NCI-H526 treated with DMSO at 0.1 percent for 48 hours (cell line): ENCODE measurements at places on chromosomes 2 and 18.

DNA sequence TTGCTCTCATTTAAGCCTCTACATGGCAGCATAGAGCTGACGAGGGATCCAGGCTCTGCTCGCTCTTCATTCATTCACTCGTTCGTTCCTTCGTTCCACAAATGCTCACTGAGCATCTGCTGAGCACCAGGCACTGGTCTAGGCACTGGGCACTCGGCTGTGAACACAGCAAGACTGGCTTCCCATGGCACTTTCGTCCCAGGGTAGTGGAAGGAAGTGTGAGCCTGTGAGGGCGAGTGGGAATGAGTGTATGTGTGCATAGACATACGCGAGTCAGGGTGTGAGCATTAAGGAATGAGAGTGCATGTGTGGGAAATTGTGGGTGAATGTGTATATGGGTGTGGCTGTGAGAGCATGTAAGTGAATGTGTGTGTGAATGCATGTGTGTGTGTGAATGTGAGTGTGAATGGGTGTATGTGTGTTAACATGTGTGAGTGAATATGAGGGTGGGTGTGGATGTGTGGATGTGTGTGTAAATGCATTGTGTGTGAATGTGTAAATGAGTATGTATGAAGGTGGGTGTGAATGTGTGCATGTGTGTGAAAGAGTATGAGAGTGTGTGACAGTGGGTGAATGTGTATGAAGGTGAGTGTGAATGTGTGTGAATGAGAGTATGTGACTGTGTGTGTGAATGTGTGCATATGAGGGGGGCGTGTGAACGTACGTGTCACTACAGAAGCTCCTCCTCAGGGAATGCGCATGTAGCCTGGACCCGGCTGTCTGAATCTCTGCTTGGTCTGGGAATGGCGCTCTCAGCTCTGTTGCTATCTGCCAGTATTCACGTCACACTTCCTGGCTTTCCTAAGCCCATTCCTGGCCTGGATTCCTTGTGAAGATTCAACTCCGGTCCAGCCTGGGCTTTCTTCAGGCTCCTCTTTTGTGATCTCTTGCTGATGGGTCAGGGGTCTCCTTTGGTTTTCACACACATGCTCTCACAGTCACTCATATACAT, 28.8 kb downstream of the SNORC start:
- DNase-seq = no peak

GRCh38 chr2:68907920-68908253, 36.7 kb upstream of the BMP10 start:
- DNase-seq = no peak

DNA sequence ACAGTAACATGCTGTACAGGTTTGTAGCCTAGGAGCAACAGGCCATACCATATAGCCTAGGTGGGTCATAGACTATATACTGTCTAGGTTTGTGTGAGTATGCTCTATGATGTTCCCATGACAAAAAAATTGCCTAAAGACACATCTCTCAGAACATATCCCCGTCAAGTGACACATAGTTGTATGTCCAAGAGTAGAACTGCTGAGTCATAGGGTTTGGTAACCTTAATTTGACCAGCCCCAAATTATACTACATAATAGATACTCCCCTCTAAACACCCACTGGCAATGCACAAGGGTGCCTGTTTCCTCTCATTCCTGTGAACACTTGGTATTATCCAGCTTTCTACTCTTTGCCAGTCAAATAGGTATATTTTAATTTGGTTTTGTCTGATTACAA, 161.6 kb downstream of the LCLAT1 start:
- DNase-seq = no peak

- no peak for DNase-seq
Observed at GRCh38 chr2:235900631-235901030, 267.6 kb downstream of the GBX2 start.

DNA sequence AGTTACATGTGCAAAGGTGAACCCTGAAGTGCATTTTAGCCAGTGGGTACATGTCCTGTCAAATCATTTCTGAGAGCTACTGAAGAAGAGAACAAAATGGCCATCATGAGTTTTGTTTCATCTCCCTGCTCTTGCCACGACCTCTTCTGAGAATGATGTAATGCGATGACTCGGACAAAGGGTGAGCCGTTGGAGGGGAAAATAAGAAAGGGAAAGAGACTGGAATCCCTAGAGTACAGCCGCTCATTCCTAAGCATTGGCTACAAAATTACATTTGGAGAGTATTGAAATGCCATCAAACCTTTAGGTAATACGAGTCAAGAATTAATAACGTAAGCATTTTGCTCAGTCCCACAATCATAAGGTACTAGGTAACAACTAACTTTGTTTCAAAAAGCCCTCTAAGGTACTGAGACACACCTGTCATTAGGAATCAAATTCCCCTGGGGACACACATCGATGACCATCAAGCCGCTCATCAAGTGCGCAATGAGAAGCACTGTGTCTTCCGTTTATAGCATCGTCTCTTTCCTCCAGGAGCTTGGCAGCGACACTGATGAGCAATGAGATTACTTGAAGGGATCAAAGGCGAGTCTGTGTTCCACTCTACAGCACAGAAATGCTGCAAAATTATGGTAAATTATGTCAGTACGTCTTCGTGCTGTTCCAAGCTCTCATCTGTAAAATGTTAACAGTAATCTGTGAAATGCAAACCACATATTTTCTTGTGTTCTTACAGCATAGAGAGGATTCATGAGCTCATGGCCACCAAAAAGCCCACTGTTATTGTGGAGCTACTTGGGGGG, 97.3 kb upstream of the PIEZO2 start:
- no peak for DNase-seq

- no peak for DNase-seq
Observed at GRCh38 chr2:223811757-223812156, 25.6 kb downstream of the AP1S3 start.

GRCh38 chr18:38406607-38407006, 841.0 kb upstream of the CELF4 start:
- no peak for DNase-seq

GRCh38 chr2:107218208-107218607, 332.2 kb upstream of the ST6GAL2 start:
- no peak for DNase-seq

GRCh38 chr2:217775920-217776503, 226.8 kb downstream of the TNS1 start:
- DNase-seq = no peak

- no peak for DNase-seq
Observed at GRCh38 chr18:3250237-3251107, 2.9 kb downstream of the MYL12A start.

- DNase-seq = no peak
Observed at GRCh38 chr2:238925281-238925680, 77.4 kb downstream of the TWIST2 start.

GRCh38 chr18:36355511-36355910, 58.0 kb downstream of the FHOD3 start:
- DNase-seq = no peak

DNA sequence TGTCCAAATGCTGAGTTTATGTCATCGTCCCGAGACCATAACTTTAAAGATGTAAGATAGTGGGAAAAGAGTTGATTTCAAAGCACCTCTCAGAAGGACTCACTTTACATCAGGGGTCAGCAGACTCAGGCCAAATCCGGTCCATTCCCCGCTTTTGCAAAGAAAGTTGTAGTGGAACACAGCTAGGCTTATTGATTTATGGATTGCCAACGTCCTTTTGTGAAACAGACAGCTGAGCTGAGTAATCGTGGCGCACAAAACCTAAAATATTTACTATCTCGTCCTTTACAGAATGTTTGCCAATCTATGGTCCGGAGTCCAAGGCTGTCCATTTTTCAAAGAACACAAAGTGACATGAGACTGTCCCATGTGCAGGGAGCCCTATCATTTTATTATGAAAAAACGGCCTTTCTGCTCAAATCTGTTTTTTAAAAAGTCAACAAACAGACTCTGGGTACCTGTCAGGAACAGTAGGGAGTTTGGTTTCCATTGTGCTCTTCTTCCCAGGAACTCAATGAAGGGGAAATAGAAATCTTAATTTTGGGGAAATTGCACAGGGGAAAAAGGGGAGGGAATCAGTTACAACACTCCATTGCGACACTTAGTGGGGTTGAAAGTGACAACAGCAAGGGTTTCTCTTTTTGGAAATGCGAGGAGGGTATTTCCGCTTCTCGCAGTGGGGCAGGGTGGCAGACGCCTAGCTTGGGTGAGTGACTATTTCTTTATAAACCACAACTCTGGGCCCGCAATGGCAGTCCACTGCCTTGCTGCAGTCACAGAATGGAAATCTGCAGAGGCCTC, at the start of gene IL1RN:
TSS of gene IL1RN (plus strand) at position 754 of the 801 bp plus-strand sequence. CDS start at position 781, 27 bp downstream.
- DNase-seq = no peak

GRCh38 chr2:122029945-122030344, 274.5 kb downstream of the TSN start:
- DNase-seq = no peak

GRCh38 chr18:35770376-35771014, 189.0 kb downstream of the GALNT1 start:
- no peak for DNase-seq

GRCh38 chr2:158214431-158214830, 112.8 kb downstream of the UPP2 start:
- no peak for DNase-seq

DNA sequence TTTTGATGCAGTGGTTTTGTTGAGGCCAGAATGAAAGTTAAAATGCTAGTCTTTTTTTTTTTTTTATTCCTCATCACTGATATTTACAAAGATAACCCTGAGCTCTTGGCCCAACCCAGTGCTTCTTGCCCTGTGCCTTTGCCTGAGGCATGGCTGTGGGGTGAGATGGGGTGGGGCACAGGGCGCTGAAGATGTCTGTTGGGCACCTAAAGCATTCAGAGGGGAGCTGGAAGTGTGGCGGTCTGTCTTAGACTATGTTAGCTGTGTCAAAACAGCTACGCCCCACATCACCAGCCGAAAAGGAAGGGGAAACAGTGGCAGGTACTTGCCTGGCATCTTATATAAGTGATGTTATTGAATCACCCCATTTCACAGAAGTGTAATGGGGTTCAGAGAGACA, 20.7 kb downstream of the TOGARAM2 start:
- no peak for DNase-seq
